Osteocyte (in vitro differentiated cells): ENCODE measurements at places on chromosomes 13 and 19. TPM values are rescaled to one million over a fixed set of nuclear protein-coding genes. Genes with fewer than 3 reads are reported as not detected.

GRCh38 chr13:35789335-35790165, 313.1 kb upstream of the MAB21L1 start:
- DNase-seq, result no peak

- DNase-seq, result no peak
These were observed 43.2 kb upstream of the SHKBP1 start for GRCh38 chr19:40533508-40533907.

- DNase-seq, result peak; percentile 38
These were observed 95.7 kb upstream of the UBL3 start for GRCh38 chr13:29946093-29946492.

Gene U2AF1L4
- total RNA-seq, result 35.9 and 44.9 TPM in 2 replicates

GRCh38 chr13:84029396-84029795, 147.1 kb upstream of the SLITRK1 start:
- DNase-seq, result no peak

Gene KCNK6
- 11.9 and 13.0 TPM in 2 replicates for total RNA-seq

DNA sequence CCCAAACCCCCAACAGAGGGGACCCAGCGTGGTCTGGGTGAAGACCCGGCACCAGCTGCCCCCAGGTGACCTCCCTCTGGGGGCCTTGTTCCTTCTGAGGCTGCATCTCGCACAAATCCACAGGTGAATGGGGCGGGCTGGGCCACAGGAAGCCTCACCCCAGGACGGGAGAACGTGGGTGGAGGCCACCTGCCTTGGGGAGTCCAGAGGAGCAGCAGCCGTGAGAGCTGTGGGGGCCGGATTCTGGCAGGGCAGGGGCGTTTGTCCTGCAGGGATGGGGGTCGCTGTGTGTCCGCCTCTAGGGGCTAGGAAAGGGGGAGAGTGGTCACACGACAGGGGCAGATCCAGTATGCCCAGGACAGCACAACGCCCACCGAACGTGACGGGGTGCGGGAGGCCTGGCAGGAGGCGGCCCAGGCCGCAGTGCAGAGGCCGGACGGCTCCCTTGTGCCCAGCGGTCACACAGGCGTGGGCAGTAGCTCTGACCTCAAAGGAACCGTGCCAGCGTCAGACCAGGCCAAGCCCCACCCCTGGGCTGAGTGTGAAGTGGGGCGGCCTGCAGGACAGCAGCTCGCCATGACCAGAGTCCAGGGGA, 6.7 kb downstream of the POLR2E start:
- no peak for DNase-seq

- no peak for DNase-seq
These were observed 121.2 kb downstream of the ZNF737 start for GRCh38 chr19:20444202-20444885.

DNA sequence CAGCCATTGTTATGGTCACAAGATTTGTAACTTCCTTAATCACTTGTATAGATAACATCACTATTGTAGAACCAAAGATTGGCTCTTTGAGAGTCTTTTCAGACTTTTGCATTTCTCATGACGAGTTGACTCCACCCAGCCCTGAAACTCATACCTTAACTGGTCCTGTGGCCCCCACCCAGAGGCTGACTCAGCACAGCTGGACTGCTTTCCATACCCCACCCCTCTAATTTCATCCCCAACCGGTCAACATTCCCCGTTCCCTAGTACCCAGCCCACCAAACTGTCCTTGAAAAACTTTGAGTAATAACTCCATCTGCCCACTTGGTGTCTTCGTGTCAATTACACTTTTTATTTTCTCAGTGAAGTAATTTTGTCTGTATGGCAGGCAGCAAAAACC, 32.1 kb upstream of the SLITRK1 start:
- no peak for DNase-seq

- DNase-seq, result no peak
These were observed 222.4 kb downstream of the DACH1 start for GRCh38 chr13:71644579-71644978.

DNA sequence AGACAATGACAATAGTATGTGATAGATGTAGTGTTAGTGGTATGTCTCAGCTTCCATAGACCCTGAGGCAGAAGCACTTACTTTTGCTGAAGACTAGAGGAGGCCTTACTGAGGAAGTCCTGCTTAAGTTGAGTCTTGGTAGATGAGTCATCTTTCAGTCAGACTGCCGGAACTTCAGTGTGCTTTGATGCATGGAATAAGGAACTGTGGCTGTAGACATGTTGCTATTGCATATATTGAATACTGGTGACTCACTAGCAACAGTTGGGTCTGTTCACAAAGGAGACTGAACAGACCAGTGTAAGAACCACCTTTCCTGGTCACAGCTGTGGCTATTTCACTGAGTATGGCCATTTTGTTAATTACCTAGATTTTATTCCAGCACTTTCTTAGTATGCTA, 1000.6 kb downstream of the OLFM4 start:
- no peak for DNase-seq

DNA sequence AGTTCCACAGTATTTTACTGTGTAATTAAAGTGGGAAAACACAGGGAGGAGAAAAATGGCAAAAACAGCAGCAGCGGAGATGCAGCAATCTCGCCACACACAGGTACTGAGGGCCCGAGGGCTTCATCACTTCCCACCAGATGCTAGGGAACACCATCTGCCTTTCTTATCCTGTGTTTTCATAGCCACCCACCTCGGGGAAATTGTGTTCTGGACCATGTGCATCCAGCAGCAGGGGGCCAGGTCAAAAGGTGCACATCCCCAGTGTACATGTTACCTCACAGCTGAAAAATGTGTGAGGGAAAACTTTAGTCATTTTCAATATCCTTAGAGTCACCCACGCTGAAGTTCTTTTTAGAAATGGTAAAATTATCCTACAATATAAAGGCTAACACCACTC, 30.2 kb downstream of the PDCD5 start:
- DNase-seq, result no peak

Gene REEP6
- total RNA-seq, result 4.1 and 4.4 TPM in 2 replicates

Gene FPR2
- total RNA-seq, result not detected in 2 replicates

Gene TTC9B
- total RNA-seq, result not detected in 2 replicates

Gene FCGBP
- 0.21 and 0.38 TPM in 2 replicates for total RNA-seq

Gene OR7D2
- total RNA-seq, result 0.86 and 1.1 TPM in 2 replicates

DNA sequence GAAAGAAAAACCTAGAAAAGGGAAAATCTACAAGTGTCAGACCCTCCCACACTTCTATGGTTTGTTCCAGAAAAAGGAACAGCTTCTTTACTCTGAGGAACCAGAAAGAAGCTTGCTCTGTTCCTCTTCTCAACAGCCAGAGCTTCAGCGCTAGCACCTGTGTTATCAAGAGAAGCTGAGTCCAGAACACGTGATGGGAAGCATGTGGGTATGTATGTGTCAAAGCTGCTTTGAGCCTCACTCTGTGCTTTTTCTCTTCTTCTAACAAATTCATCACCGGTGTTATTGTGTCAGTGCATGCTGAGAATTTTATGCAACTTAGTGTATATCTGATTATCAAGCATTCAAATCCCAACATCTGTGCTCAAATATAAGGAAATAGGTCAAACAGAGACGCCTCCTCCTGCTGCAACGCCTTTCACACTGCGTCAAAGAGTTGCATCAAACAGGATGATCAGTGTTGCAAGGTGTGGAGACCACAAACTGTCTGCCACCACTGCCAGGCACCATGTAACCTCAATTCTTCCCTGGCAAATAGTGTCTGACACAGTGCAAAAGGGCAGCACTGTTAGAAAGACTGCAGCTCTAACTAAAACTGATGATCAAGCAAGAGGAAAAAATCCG, 83.9 kb downstream of the LRRC63 start:
- DNase-seq, result no peak

DNA sequence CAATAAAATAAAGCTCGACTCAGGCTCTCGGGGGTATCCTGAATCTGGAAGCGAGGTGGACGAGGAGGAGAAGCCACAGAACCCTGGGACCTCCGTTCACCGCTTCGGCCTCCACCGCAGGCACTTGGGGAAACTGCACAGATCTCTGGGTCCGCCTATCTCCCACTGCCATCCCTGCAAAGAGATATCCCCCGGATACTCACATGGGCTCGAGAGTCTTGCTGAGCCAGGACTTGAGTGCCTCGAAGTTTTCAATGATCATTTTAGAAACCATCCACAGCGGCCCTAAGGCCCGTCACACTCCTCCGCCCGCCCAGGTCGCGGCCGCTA, 589 bp downstream of the RBM26 start:
- DNase-seq, result no peak
